ENCODE measurements at places on chromosomes 12 and 14.

- no peak for DNase-seq
Observed at GRCh38 chr12:52418576-52419110, 12.5 kb upstream of the KRT82 start.

GRCh38 chr14:106372870-106373652 is 846.7 kb downstream of the TMEM121 start:
- no peak for DNase-seq

DNA sequence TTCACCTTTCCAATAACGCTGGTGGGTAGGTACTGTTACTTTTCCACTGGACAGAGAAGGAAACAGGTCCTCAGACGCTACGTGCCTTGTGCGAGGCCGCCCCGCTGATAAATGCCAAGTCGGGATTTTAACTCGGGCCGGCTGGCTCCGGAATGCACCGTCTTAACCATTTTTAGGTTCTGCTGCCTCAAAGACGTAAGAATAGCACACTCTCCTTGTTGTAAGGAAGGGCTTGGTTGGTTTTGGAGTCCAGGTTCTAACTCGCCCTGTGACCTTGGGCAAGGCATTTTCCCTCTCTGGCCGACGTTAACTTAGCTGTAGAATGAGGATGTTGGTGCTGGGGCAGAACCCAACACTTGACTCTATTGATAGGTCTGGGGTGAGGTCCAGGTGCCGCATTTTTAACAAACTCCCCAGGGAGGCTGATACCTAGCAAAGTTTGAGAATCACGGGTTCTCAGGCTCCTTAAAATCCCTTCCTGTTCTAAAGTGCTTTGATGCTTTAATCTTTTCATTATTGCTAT is 814 bp downstream of the ANKRD13A start:
- no peak for DNase-seq

DNA sequence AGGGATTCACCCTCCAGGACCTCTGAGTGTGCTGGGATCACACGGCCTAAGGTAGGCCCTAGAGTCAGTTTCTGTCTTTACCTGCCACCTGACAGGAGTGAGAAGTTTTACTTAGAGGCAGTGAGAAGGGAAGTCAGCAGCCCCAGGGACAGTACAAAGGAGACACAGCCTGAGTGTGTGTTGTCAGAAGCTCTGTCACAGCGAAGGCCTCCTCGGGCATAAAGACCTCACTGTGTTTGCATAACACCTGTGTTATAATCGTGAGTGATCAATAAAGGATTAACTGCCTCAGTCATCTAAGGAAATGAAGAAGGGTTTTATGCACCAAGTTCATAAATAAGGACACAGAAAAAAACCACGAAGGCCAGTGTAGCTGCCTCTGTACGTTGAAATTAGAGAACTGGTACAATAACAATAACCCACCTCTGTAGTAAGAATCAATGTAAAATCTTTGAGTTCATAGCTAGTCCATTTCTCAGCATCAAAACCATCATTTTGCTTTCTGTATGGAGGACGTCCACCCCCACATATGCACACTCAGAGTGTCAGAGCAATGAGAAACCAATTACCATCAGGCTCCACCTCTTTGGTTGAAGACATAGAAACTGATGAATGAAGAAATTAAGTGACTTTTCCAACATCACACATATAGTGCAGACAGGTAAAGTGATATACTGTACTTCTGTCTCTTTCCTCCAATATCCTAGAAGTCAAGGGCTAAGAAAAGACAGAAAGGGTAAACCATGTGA is 159.3 kb downstream of the DAD1 start:
- no peak for DNase-seq

- DNase-seq = no peak
Observed at GRCh38 chr14:53167602-53168328, 14.6 kb upstream of the DDHD1 start.

- no peak for DNase-seq
Observed at GRCh38 chr12:68499616-68500015, 111.1 kb upstream of the RAP1B start.

DNA sequence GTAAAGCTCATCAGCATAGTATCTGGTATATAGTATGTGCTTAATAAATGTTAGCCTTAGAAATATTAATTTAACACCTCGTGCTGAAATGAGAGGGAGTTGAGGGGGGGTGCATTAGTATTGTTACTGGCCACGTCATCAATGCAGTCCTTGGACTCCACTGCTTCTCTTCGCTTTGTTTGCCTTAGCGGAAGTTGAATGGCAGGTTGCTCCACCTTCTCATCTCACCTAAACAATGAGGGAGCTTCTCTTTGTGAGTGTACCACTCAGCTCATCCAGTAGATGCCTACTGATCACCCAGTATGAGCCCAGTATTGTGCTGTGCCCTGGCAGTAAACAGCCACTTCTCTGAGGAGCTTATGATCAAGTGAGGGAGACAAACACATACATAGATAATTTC is 4.5 kb downstream of the TMEM117 start:
- DNase-seq = no peak

GRCh38 chr12:47894068-47894467 is 10.7 kb downstream of the VDR start:
- no peak for DNase-seq

DNA sequence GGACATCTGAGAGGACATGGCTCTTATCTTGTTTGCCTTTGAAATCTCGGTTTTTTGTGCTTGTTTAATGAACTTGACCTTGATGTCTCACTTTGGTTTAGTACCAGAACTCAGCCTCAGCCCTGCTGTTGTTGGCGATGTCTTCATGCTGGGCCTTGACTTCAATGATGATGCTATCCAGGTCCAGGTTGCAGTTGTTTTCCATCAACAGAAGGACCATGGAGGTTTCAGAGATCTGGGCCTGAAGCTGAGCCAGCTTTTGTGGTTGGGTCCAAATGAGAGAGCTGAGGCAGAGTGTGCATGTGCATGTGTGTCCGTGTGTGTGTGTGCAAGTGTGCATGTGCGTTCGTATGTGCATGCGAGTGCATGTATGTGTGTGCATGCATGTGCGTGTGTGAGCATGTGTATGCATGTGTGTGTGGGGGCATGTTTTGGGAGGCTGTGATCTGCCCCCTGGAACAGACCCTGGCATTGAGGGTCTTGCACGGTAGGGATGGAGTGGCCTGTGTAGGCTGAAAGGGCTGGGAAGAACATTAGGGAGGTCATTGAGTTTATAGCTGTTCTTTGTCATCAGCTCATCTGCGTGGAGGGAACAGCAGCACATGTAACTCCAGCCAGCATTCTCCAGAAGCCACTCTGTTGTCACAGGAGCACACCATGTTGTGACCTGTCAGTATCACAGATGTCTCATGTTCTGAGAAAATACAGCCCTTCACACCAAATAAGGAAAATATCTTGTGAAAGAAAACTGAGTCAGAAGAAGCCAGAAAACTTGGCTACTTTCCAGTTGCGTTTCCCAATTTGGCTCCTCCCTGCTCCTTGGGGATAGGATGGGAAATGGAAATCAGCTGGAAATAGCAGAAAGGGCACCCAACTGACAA is 10.0 kb upstream of the KRT82 start:
- DNase-seq = no peak

DNA sequence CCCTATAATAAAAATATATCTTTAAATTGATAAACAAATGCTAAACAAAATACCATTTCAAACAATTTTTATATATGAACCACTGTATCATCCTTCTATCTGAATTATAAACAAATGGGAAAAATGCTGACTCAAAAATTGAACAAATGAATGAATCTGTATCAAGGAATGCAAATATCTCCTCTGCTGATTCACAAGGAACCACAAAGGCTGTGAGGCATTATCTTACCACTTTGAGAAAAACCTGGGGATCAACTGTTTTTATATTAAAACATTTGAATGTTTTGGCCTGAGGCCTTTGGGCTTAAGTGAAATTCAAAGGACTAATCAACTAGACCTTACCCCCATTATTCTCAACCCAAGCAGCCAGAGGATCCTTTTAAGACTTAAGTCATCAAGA is 86.3 kb downstream of the EML5 start:
- peak; percentile 9 for DNase-seq

GRCh38 chr12:96271469-96272199 is 77.5 kb downstream of the ELK3 start:
- DNase-seq = no peak

- DNase-seq = no peak
Observed at GRCh38 chr14:74612350-74613021, 449 bp upstream of the LTBP2 start.

DNA sequence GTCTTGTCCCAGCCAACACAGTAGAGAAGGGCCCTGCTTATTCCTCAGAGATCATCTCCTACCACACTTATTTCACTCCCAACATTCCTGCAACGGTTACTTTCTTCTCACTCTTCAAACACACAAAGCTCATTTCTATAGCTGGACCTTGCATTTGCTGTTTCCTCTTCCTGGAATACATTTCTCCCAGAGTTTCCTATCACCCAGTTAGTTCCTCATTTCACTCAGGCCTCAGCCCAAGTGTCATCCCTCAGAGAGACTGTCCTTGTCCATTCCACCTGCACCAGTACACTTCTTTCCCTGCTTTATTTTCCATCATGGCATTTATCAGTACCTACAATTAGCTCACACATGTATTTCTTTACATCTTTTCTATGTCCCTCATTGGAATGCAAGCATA is 14.7 kb upstream of the STK38L start:
- DNase-seq = no peak

DNA sequence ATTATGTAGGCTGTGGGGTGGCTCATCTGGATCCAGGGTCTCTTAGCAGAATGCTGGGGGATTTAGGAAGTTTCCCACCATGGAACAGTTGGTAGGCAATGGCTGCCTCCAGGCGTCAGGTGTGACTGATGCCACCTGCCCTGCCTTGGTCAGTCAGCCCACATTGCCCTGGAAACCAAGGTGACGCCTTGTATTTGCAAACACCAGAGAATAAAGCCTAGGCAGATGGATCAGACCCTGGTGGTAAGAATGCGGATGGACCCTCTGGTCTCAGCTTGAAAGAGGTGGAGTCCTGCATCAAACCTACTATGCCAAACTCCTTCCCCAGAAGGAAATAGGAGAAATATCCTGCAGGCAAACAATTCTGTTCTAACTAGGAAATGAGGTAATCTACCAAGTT is 38.2 kb downstream of the NCKAP5L start:
- DNase-seq = no peak

DNA sequence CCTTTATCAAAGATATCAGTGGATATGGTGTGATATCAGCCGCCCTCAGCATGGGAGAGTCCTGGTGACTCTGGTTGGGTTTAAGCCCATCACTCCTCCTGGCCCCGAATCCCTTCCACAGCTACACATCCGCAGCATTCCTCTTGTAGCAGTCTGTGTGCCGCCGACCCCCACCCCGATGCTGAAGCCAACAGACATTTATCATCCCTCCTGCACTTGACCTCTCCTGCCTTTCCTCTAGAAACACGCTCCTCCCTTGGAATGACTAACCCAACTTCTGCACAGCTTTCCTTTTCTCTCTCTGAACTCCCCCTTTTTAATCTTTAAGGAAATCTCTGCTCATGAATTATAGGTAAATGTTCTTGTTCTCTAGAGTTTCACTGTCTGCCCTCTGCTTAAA is 250.9 kb upstream of the FOXN3 start:
- no peak for DNase-seq

- no peak for DNase-seq
Observed at GRCh38 chr12:120497524-120498150, 1.7 kb downstream of the DYNLL1 start.

DNA sequence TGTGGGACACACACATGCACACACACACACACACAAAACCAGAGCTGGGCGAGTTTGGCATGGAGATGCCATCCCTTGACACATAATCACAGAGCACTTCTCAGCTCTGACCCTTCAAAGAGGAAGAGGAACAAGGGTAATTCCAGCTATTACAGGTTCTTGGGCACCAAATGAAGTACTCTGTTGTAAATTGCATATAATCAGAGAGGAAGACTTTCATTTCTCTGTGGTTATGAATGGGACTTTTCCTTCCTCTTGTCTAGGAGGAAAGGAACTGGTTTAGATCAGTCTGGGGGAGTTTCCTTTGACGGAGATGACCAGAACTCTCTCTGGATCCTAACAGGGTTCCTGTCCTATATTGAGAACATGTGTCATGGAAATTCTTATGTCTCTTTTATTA is 26.4 kb upstream of the FGF6 start:
- DNase-seq = no peak

- peak; percentile 89 for DNase-seq
Observed at GRCh38 chr12:50390316-50390741, 6.1 kb downstream of the FAM186A start.

DNA sequence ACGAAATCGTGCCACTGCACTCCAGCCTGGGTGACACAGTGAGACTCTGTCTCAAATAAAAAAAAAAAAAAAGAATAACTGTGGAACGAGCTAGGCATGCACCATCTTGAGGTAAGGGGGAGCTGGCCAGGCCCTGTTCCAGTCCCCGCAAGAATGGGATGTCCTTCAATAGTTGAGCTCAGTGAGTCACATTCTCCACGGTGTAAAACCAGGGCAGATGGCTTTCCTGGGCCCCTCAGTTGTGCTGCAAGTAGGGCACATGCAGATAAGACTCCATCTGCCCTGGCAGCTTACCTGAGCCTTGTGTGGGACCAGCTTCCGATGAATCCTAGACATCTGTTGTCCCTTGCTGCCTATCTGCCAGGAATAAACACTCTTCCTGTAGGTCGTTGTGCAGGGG is 312.1 kb downstream of the VRK1 start:
- DNase-seq = no peak

GRCh38 chr12:122366685-122367475 is 55.6 kb downstream of the CLIP1 start:
- peak; percentile 92 for DNase-seq

DNA sequence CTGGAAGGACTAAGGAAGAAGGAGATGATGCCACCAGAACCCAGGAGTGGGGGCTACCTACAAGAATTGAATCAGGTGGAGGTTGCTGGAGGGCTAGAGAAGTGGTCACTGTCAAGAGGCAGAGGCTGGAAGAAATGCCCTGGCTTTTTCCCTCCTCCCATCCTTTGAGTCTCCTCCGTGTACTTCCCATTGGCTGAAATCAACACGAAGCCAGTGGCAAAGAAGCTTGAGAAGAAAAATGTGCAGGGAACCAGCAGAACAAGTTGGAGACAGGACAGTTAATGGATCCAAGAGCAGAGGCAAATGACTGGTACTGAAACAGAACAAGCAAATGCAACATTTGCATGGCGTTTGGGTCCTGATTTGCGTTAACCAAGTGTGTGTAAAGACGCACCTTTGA is 9.1 kb upstream of the FBLN5 start:
- DNase-seq = no peak

GRCh38 chr14:49972131-49972671 is 79.3 kb downstream of the ARF6 start:
- peak; percentile 68 for DNase-seq

GRCh38 chr12:2309647-2310046 is 256.9 kb downstream of the CACNA1C start:
- DNase-seq = no peak

DNA sequence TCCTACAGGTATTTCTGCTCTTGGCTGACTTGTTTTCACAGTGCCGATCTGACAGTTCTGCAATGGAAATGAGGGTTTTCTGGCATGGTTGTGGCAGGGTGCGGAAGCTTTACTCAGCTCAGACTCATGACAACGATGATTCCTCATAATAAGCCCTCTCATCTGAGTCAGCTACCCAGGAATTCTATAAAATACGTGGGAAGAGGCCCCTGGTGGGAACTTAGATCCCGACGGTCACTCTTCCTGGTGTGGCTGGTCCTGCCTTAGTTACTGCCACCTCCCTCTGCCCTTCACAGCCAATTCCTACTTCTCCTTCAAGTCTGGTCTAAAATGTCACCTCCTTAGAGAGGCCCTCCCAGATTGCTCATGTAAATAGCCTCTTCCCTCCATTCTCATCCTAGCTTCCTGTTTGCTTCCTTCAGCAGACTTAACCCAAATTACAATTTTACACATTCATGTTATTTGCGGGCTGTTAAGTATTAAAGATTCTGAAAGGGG is 104.2 kb upstream of the MAP1LC3B2 start:
- peak; percentile 93 for DNase-seq
